ENCODE measurements at places on chromosomes 6 and 20. TPM values are rescaled to one million over a fixed set of nuclear protein-coding genes. Genes with fewer than 3 reads are reported as not detected.

Gene ARFGEF3
- 1.0 TPM for total RNA-seq

Gene SPATS1
- total RNA-seq, result not detected

Gene PPDPF
- 24.0 TPM for total RNA-seq

Gene OPN5
- total RNA-seq, result not detected

Gene NDUFAF4
- total RNA-seq, result 12.0 TPM

Gene MYT1
- not detected for total RNA-seq

Gene C4B
- total RNA-seq, result 18.3 TPM

Gene POFUT1
- 20.4 TPM for total RNA-seq

Gene BCLAF1
- total RNA-seq, result 87.2 TPM

Gene WFDC5
- not detected for total RNA-seq

Gene SUMO4
- total RNA-seq, result 0.52 TPM

Gene ZNF512B
- 8.9 TPM for total RNA-seq

Gene PPP1R16B
- 4.2 TPM for total RNA-seq

Gene PLA2G7
- total RNA-seq, result 1.6 TPM

Gene DSTN
- total RNA-seq, result 104 TPM

Gene TFAP2C
- not detected for total RNA-seq

Gene DDO
- 4.7 TPM for total RNA-seq

Gene B3GALT4
- 2.1 TPM for total RNA-seq

Gene MAS1
- total RNA-seq, result under 0.01 TPM

Gene KHDC1L
- total RNA-seq, result not detected

Gene ID4
- total RNA-seq, result 12.5 TPM

Gene ALDH8A1
- total RNA-seq, result 0.52 TPM

Gene BTBD3
- 52.2 TPM for total RNA-seq

Gene OLIG3
- not detected for total RNA-seq

Gene OR2J3
- not detected for total RNA-seq

Gene SNPH
- total RNA-seq, result 3.7 TPM

Gene EYA4
- 40.2 TPM for total RNA-seq

Gene HDGFL1
- not detected for total RNA-seq

Gene TMC2
- total RNA-seq, result not detected

Gene NRM
- total RNA-seq, result 3.7 TPM

Gene ZSCAN9
- total RNA-seq, result 18.8 TPM

Gene DDX43
- total RNA-seq, result not detected

Gene PLN
- 18.3 TPM for total RNA-seq

Gene PSMB1
- 244 TPM for total RNA-seq

Gene RSPO3
- total RNA-seq, result 6.3 TPM

Gene STXBP5
- total RNA-seq, result 14.6 TPM

Gene DEFB115
- not detected for total RNA-seq

Gene FNDC1
- 71.0 TPM for total RNA-seq

Gene PNLDC1
- total RNA-seq, result not detected

Gene HSPA12B
- 14.6 TPM for total RNA-seq

Gene TAAR9
- total RNA-seq, result not detected

Gene PRSS35
- 29.7 TPM for total RNA-seq

Gene TBX18
- 22.4 TPM for total RNA-seq

Gene ZNF133
- total RNA-seq, result 16.7 TPM

Gene IRAK1BP1
- 3.7 TPM for total RNA-seq

Gene C6orf52
- not detected for total RNA-seq

Gene LGSN
- not detected for total RNA-seq

Gene LIME1
- total RNA-seq, result 0.52 TPM

Gene DEFB124
- not detected for total RNA-seq
